ENCODE measurements at places on chromosomes 5 and 9.

DNA sequence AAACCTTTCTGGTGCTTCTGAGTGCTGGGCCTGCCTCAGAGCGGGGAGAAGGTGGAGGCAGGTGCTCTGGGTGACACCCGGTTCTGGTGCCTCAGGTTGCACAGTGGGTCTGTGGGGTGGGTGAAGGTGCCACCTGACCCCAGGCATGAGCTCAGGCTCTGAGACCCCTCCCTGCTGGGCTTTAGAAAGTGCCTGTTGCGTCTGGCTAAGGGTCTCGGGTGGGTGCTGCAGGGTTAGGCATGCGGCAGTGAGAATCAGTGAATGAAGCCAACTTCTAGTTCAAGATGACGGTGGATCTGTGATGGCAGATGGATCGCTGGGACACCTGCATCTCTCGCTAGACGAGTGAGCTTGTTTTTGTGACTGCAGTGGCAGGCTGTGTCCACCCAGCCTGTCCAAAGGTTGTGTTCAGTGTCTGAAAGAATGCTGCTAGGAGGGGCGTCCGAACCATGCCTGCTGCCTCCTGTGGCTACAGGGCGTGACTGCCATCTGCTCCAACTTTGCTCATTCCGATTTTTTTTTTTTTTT, 5.0 kb downstream of the SQSTM1 start:
- no peak for DNase-seq

GRCh38 chr5:172171118-172171517, 16.9 kb downstream of the STK10 start:
- no peak for DNase-seq

DNA sequence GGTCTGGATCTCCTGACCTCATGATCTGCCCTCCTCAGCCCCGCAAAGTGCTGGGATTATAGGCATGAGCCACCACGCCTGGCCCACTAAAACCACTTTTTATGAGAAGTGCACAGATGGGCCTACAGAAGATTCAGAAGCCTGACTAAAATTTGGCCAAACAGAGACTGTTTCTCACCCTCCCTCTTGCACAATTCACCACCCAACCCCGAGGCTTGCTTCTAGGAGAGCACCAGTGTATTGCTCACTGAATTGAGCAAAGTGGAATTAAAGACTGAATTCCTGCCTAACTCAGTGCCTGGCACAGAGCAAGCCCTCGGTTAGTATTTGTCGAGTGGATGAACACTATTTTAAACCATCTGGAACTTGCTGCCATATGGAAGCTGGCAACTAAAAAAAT, 3.4 kb upstream of the DCTN4 start:
- no peak for DNase-seq

DNA sequence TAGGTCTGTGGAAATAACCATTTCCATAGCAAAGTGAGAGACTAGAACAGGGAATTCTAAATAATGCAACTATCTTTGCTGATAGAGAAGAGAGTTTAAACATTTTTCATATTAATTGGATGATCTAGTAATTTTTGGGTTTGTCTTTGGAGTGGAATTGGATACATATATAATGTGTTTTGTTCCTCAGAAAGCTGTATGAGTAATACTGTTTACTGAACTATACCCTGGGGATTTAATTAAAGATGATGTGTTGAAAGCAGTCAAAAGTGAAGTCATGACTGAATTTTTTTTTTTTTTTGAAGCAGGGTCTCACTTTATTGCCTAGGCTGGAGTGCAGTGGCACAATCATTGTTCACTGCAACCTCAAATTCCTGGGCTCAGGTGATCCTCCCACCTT, 17.9 kb downstream of the FER start:
- no peak for DNase-seq

DNA sequence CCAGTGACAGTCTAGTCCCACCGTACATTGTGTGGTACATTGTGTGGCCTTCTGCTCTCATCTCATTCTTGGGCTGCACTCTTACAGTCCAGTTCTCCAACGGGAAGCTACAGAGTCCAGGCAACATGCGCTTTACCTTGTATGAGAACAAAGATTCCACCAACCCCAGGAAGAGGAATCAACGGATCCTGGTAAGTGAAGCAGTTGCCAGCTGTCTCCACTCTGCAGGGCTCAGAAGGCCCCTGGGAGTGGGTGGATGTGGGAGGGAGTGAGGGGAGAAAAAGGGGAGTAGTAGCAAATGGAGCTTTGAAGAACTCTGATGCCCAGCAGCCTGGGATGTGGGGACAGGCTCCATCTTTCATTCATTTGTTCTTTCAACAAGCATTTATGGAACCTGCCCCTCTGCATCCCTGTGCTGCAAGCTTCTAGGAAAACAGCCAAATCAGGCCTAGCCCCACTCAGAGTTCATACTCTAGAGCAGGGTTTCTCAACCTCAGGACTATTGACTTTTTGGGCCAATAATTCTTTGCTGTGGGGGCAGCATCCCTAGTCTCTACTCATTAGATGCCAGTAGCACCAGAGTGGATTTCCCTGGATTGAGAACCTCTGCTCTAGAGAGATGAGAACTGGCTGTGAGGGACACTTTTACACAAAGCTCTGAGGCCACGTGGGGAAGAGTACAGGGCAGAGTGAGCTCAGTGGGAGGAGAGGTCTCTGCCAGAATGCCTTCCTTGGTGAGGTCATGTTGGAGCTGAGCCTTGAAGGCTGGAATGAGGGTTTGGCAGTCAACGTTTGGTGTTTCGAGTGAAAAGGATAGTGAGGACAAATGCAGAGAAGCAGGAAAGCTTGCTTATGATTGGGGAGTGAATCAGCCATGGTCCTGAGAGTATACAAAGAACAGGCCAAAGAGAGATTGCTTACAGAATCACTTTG, 1.1 kb downstream of the POLR1E start:
- no peak for DNase-seq

GRCh38 chr5:72265032-72265877, 54.8 kb downstream of the MRPS27 start:
- no peak for DNase-seq

GRCh38 chr9:108323615-108324014, 532.2 kb downstream of the ACTL7B start:
- no peak for DNase-seq

GRCh38 chr5:172890659-172891058, 56.6 kb downstream of the ERGIC1 start:
- no peak for DNase-seq

- peak; percentile 11 for DNase-seq
Observed at GRCh38 chr9:124218438-124218982, 39.2 kb upstream of the NEK6 start.
